ENCODE measurements at places on chromosomes 7 and 10.

DNA sequence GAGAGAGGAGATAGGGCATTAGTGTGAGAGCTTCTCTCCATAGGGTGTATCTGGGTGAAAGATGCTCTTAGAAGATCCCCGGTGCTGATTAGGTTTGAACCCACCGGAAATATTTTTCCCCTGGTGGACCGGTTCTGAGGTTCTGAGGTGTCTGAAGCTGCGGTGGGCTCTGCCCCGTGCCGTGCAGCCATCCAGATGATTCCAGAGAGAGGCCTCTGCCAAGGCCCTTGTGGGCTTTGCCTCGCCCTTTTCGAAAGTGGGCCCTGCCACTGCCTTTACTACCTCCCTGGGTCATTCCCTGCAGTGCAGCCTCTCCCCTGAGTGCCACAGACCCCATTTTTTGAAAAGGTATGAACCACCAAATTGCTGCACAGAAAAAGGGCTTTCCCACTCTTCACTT, 2.8 kb downstream of the GIMAP8 start:
- DNase-seq: no peak

DNA sequence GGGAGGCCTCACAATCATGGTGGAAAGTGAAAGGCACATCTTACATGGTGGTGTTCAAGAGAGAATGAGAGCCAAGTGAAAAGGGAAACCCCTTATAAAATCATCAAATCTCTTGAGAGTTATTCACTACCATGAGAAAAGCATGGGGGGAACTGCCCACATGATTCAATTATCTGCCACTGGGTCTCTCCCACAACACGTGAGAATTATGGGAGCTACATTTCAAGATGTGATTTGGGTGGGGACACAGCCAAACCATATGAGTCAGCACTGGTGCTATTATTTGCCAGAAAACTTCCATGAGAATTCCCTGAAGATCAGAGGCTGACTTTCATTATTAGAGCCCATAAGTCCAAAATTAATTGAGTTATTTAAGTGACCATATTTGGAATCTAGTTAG, 1001.2 kb upstream of the POT1 start:
- DNase-seq: no peak

- no peak for DNase-seq
Measured at GRCh38 chr10:114332301-114333192, 71.8 kb downstream of the AFAP1L2 start.

DNA sequence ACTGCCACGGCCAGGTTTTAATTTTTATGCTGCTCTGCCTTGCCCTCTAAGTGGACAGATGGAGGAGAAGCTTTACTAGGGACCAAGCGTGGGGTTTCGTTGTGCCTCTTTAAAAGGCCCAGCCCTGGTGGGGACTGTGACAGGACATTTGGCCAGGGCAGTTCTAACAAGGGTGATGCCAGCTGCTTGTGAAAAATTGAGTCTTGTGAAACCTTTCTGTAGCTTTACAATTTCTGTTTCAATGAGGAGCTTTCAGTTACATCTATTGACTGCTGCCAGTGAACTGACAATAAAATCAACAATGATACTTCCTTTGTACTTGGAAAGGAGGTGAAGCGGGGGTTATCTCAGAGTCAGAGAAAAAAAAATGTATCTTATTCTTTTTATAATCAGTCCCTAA, 233.1 kb upstream of the CSTF2T start:
- DNase-seq: no peak

DNA sequence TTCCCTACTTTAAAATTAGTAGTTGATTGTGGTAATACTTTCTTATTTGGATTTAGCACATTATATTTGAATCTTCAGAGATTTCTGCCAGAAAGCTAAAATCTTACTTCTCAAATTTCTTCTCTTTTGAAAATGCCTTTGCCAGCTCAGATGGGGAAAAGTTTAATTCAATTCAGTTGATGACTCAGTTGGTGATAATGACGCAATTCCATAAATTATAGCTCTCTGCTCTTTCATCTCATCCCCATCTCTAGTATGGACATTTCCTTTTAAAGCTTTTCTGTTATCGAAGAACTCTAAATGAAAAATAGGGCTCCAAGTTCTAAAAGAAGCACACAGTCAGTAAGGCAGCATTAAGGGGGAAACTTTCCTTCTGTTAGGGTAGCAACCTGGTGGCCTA, 25.5 kb downstream of the RNLS start:
- no peak for DNase-seq

DNA sequence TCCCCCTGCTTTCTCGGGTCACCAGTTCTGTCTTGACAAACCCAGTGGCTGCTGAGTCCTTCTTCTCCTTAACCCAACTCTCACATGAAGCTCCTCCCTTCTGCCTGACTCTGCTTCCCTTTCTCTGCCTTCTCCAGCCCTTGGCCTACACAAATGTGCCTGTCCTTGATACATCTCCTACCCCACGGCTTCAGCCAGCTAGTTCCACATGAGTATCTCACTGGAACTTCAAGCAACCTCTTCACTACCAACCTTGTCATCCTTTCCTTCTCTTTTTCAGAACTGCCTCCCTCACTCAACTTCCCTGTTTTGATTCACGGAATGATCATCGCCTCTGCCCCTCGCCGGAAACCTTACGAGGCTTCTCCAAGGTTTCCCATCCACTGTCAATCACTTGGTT, 55.9 kb downstream of the PDIA4 start:
- no peak for DNase-seq

- no peak for DNase-seq
Measured at GRCh38 chr7:86667732-86668131, 24.0 kb downstream of the GRM3 start.
